ENCODE measurements at places on chromosomes 2 and 18.

DNA sequence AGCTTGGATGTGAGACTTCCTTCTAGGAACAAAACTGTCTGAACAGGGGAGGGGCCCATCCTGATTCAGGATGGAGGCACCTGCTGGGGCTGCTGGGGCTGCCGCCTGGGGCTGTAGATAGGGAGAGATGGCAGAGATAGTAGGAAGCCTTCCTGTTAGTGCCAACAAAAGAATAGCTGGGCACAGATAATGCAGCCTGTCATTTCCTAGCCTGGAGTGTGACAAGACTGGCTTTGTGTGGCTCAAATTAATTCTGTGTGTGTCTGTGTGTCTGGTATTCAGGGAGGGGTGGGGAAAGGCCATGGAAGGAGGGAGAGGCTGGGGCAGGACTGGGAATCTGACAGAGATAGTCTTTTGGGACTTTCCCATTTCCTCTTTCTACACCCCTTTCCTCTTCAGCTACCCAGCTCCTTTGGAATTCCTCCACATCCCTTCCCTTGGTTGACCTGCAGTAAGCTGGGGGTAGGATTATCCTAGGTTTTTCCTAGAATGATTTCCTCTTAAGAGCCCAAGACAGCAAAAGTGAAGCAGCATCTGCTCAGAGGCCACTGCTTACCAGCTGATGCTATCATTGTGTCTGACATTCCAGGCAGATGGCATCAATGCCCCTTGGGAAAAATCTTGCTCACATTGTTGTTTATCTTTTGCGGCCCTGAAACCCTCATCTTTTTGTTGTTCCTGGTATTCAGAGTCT, 144.9 kb upstream of the LHCGR start:
- no peaks in the 10 kb centered on the region for H3K27me3 ChIP-seq
- no peaks in the 10 kb centered on the region for H3K4me1 ChIP-seq
- H3K36me3 ChIP-seq, result no peaks in the 10 kb centered on the region
- H3K4me3 ChIP-seq, result no peak overlapping the region
- H3K27ac ChIP-seq, result no peak overlapping the region

DNA sequence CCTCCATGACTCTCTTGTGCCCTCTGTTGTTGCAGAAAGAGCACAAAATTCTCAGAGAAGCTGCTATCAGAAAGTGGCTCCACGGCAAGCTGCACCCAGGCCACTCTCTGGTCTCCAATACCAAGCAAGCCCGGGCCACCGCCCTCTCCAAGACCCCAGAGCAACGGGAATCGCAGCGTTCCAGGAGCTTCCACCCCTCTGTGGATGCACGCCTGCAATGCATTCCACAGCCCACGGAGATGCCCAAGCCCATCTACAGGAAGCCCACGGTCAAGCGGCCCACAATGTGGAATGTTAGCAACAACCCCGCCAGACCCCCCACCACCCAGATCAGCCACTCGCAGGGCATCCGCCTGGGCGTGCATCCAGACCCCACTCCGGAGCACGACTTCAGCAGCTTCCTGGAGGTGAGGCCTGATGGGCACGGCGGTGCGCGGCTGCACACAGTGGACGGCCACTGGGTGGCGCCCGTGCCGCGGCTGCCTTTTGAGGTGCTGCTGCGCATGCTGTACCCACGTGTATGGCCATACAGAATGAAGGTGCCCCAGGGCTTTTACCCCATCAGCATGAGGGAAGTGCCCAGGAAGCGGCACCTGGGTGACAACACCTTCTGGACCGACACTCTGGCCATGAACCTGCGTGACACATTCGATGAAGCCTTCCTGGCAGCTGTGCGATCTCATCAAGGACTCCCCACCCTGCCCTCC, 6.3 kb downstream of the ANKRD53 start:
- H3K27ac ChIP-seq, result no peak overlapping the region
- H3K4me1 ChIP-seq, result peaks cover 7% of the 10 kb centered on the region
- H3K36me3 ChIP-seq, result peaks cover 19% of the 10 kb centered on the region
- no peak overlapping the region for H3K4me3 ChIP-seq

- no peaks in the 10 kb centered on the region for H3K27me3 ChIP-seq
- no peaks in the 10 kb centered on the region for H3K4me1 ChIP-seq
- DNase-seq, result no peak
- H3K36me3 ChIP-seq, result peaks cover 11% of the 10 kb centered on the region
Measured at GRCh38 chr18:63331105-63331504, 11.5 kb upstream of the BCL2 start.

- H3K4me3 ChIP-seq, result no peak overlapping the region
- no peak for DNase-seq
- peaks cover 20% of the 10 kb centered on the region for H3K4me1 ChIP-seq
- no peak overlapping the region for H3K27ac ChIP-seq
- no peaks in the 10 kb centered on the region for H3K36me3 ChIP-seq
Measured at GRCh38 chr2:24577481-24577880, 86.4 kb downstream of the NCOA1 start.

GRCh38 chr18:52577795-52578194, 237.8 kb downstream of the DCC start:
- no peaks in the 10 kb centered on the region for H3K36me3 ChIP-seq
- no peak for DNase-seq
- no peaks in the 10 kb centered on the region for H3K27me3 ChIP-seq
- no peak overlapping the region for H3K4me3 ChIP-seq

GRCh38 chr2:173750353-173750801, 214.8 kb downstream of the SP3 start:
- no peaks in the 10 kb centered on the region for H3K4me1 ChIP-seq
- no peak overlapping the region for H3K27ac ChIP-seq
- H3K4me3 ChIP-seq, result no peak overlapping the region
- no peak for DNase-seq

DNA sequence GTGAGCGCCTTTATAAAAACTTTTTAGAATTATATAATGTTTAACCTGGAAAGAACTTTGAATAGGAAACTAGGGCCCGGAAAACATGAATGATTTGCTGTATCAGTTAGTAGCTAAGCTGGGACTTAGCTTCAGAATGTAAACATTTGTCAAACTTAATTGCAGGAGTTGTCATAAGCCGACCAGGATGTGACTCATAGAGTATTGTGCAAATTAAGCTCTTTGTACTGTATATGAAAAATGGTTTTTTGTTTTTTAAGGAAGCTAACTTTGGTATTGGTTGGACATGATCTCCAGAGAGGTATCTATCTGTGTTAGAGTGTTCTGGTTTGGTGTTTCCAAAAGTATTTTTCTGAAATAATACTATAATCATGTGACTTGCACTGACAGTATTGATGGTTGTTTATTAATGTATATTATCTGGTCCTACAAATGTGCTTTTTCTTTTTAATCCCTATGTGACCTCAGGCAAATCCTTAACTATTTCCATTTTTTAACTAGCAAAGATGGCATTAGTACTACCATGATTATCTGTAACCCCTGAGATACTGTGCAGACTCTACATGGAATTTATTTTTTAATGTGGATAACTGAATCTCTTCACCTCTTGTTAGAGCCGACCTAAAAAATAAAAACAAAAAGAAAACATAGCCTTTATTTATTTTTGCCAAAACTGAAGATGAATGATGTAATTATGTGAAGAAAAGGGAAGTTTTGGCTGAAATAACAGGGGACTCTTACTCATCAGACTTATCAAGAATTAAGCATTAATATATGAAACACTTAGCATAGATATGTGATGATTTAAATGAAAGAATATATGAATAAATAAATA, 11.7 kb downstream of the YIPF4 start:
- no peaks in the 10 kb centered on the region for H3K36me3 ChIP-seq
- H3K4me1 ChIP-seq, result peaks cover 17% of the 10 kb centered on the region
- H3K27me3 ChIP-seq, result no peaks in the 10 kb centered on the region

- H3K4me3 ChIP-seq, result no peak overlapping the region
- H3K36me3 ChIP-seq, result no peaks in the 10 kb centered on the region
- H3K27ac ChIP-seq, result no peak overlapping the region
- no peak for DNase-seq
- H3K27me3 ChIP-seq, result no peaks in the 10 kb centered on the region
- peaks cover 7% of the 10 kb centered on the region for H3K4me1 ChIP-seq
Measured at GRCh38 chr2:159795841-159796690, 1.9 kb downstream of the CD302 start.

DNA sequence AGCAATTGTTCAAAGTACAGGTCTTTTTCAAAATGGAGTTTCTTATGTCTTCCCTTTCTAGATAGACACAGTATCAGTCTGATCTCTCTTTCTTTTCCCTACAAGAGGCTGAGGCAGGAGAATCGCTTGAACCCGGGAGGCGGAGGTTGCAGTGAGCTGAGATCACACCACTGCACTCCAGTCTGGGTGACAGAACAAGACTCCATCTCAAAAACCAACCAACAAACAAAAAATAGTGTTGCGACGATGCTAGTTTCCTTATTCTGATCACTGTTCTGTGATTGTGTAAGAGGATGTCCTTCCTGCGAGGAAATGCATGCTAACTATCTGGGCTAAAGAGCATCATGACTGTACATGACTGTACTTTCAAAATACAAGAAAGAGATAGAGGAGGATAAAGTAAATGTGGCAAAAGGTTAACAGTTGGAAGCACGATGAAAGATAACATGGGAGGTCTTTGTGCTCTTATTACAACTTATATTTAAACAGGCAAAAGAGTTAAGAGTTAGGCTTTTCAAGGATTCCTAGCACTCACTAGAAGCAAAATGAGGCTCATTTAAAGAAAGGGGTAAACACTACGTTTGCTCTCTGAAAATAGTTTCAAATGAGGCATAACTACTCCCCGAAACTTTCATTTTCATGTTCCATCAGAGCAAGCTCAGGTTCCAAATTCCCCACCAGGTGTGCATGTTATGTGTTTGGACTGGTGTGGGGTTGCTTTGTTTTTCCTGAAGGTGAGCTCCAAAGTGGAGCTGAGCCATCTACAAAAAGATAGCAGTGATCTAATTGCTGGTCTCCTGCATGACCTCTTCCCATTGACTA, 23.8 kb downstream of the SOWAHC start:
- no peak overlapping the region for H3K27ac ChIP-seq
- no peaks in the 10 kb centered on the region for H3K36me3 ChIP-seq
- H3K4me3 ChIP-seq, result no peak overlapping the region
- no peak for DNase-seq

DNA sequence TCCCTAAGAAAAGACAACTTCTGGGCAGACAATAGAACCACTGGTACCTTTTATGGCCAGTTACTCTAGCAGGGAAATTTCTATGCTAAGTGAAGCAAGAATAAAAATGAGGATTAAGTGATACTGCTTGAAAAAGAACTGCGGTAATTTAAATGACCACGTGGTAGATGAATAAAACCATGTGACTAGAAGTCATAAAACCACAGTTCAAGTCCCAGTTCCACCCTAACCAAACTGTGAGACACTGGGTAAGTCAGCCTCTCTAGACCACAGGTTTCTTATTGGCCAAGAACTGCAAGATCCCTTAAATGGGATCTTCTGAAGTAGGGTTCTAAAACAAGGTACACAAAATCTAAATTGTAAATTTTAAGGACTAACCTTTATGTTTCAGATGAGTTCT, 12.7 kb downstream of the TMEM237 start:
- no peak for DNase-seq
- H3K27me3 ChIP-seq, result no peaks in the 10 kb centered on the region
- H3K36me3 ChIP-seq, result no peaks in the 10 kb centered on the region
- H3K27ac ChIP-seq, result no peak overlapping the region

DNA sequence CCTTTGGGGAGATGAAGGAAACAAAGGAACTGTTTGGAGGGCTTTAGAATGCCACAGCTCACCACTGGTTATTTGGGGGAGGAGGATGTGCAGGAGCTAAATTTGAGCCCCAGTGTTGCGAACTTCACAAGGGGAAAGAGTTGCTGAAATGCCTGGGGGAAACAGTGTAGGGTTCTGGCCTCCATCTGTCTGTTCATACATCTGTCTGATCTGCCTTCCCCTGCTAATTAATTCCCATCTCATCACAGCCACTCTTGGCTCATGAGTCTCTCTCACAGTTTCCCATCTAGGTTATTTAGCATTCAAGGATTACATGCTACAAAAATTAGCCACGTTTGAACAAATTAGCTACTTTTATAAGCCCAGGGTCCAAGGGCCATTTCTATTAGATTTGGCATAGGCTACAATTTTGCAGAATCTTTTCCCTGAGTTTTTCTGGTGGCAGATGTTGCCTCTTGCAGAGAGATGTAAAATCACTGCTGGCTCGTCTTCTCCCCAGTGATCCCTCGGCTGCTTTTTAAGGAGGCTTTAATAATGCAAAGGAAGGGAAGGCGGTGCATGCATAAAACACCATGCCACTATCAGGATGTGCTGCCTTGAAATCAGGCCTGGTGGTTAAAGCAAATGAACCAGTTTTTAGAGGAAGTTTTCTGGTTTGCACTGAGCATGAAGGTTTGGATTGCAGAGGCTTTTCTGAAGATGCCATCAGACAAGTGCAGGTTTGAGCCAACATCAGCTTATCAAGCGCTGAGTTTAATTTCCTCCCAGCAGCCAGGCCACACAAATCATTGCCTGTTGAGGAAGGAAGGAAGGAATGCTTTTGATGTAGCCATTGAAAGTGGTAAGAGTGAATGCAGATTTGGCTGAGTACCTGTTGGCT, 35.0 kb downstream of the ADD2 start:
- H3K4me3 ChIP-seq, result no peak overlapping the region
- H3K27ac ChIP-seq, result no peak overlapping the region
- no peaks in the 10 kb centered on the region for H3K27me3 ChIP-seq
- H3K4me1 ChIP-seq, result no peaks in the 10 kb centered on the region

- no peak for DNase-seq
- H3K27ac ChIP-seq, result no peak overlapping the region
- H3K4me1 ChIP-seq, result no peaks in the 10 kb centered on the region
- H3K27me3 ChIP-seq, result no peaks in the 10 kb centered on the region
Measured at GRCh38 chr18:59706499-59706898, 9.3 kb upstream of the CCBE1 start.

DNA sequence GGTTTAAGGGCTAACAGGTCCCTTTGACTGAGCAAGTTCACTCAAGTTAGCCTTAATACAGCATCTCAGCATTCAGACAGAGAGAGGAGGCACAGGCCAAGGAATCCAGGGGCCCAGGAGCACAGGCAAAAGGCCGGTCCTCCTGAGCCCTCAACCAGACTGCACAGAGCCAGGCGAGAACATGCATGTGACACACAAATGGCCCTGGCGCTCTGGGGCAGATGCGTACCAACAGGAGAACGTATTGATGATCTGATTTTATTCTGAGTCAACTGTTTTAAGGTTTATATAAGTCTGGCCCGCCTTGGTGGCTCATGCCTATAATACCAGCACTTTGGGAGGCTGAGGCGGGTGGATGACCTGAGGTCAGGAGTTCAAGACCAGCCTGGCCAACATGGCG, 34.9 kb downstream of the KCNIP3 start:
- no peak overlapping the region for H3K27ac ChIP-seq
- H3K4me1 ChIP-seq, result no peaks in the 10 kb centered on the region
- no peaks in the 10 kb centered on the region for H3K27me3 ChIP-seq
- H3K36me3 ChIP-seq, result no peaks in the 10 kb centered on the region
- no peak for DNase-seq
- no peak overlapping the region for H3K4me3 ChIP-seq

DNA sequence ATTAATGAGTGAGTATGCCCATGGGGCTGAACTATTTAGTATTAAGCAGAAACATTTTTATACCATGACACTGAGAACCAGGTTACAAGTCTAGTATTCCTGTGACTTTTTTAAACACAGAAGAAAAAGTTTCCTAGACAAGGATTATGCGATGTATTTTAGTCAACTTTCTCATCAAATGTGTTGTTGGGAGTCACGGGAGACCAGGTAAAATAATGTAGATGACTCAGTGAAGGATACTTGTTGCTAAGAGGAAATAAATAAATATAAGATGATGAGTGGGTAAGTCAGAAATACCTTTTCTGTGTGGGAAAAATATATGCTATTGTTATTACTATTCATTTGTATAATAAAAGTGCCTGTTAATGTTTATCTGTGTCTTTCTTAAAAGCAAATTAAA, 23.4 kb downstream of the MBD5 start:
- no peak overlapping the region for H3K4me3 ChIP-seq
- H3K27ac ChIP-seq, result no peak overlapping the region
- no peaks in the 10 kb centered on the region for H3K36me3 ChIP-seq
